ENCODE measurements at places on chromosomes 3 and 15.

DNA sequence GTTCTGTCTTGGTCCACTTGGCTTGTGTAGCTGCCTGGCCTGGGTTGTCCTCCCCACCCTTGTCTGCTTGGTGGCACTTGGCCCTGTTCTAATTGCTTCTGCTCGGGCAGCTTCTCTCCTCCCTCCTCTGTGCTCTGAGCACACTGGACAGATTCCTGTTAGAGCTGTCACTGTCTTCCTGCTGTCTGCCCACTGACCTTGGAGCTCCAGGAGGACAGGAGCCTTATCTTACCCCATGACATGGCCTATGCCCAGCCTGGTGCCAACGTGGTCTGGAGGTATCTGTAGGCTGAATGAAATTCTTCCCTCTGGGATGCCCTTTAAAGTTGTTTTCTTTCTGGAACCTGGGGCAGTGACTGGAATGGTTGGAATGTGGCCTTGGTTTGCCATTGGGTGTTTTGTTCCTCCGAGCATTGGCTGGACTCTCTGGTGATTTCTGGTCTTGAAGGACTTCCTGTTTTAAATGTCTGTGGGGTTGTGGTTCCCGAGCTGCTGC, 94.1 kb downstream of the FAM43A start:
- no peak for DNase-seq

- no peak for DNase-seq
These were observed 29.3 kb upstream of the INSYN1 start for GRCh38 chr15:73782344-73782959.

DNA sequence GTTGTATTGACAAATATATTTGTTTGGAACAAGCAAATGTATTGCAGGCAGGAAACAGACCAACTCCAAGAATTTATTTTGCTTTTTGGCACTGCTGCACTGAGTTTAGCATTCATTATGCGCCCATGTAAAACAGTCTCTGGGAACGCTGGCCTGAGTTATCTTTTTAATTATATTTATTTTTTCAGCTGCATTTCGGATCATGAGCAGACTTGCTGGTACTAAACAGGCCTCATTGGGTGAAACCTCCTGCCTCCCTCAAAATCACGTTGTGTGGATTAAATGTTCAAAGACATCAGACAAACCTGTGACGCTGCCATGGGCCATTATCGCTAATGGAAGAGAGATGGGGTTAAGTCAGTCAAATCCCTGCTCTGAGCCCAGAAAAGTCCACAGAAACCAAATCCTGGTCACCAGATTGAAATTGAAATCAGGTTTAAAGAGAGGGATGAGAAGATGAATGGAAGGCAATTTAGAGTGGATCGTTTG, 511.1 kb upstream of the PROK2 start:
- DNase-seq, result no peak

DNA sequence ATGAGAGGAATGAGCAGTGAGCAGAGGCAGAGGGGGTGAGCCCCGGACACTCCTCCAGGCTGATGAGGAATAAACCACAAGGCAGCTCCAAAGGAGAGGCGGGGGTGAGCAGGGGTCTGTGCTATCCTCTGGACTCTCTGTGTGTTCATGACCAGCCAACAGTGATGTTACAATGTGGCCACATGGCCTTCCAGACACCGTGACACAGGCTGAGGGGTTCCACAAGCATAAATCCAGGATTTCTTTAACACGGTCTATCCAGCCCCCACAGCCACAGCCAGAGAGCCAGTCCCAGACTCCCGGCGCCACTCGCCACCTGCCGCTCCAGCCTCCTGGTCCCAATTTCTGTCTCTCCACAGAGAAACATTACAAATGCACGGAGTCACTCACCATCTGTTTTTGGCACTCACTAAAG, 24.4 kb downstream of the XXYLT1 start:
- DNase-seq, result no peak

GRCh38 chr3:64303881-64304280, 78.6 kb upstream of the PRICKLE2 start:
- no peak for DNase-seq

DNA sequence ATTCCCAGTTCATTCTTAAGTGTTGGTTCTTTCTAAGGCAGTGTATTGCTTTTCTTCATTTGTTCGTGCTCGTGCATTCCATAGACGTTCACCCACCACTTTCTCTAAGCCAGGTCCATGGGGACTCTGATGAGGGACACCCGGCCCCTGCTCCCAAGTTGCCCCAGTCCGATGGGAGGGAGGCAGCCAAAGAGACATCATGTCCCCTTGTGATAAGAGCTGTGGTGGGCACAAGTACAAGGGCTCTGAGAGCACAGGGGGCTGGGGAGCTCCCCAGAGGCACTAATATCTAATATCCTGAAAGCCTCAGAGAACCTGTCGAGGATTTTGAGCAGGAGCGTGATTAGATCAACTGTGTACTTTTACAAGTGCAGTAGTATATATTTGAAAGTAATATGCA, 6.3 kb downstream of the SPSB4 start:
- no peak for DNase-seq

GRCh38 chr15:68818769-68819494, 1.8 kb downstream of the ANP32A start:
- no peak for DNase-seq

- no peak for DNase-seq
These were observed 68.7 kb upstream of the PRR23C start for GRCh38 chr3:139113231-139113992.

DNA sequence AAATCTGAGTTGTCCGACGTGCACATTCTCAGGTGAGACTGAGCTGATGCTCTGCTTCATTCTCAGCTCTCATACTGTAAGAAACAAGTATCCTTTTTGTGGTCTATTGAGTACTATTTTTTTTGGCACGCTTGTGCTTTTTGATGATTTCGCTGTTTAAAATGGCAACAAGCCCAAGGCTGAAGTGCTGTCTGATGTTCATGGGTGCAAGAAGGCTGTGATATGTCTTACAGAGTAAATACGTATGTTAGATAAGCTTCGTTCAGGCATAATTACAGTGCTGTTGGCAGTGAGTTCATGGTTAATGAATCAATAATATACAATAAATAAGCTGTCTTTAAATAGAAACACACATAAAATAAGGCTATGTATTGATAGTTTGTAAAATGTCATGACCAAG, 27.2 kb downstream of the AQR start:
- no peak for DNase-seq

DNA sequence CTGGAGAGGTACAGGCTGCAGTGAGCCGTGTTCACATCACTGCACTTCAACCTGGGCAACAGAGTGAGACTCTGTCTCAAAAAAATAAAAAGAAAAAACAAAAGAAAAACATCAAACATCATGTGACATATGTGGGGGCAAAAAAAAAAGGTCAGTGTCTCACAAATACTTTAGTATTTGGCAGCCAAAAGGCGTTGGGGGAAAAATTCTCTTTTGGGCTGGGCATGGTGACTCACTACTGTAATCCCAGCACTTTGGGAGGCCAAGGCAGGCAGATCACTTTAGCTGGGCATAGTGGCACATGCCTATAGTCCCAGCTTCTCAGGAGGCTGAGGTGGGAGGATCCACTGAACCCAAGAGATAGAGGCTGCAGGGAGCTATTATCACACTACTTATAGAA, 47.6 kb downstream of the TMCC1 start:
- no peak for DNase-seq

DNA sequence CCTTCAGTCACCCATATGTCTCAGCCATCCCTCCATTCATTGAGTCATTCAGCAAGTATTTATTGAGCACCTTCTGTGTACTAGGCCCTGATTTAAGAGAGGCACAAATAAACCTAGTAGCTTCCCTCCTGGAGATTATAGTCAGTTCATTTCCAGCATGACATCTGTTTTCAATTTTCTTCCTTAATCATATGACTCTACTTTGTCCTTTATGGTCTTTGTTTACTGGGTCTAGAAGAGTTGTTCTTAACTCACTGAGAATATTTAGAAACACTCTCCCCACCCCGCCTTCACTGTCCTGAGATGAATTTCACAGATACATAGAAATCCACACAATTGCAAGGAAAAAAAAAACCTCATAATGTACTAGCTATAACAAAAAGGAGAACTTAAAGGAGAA, 44.8 kb upstream of the ADAMTS9 start:
- no peak for DNase-seq

GRCh38 chr15:99507504-99508310, 58.1 kb upstream of the MEF2A start:
- no peak for DNase-seq

DNA sequence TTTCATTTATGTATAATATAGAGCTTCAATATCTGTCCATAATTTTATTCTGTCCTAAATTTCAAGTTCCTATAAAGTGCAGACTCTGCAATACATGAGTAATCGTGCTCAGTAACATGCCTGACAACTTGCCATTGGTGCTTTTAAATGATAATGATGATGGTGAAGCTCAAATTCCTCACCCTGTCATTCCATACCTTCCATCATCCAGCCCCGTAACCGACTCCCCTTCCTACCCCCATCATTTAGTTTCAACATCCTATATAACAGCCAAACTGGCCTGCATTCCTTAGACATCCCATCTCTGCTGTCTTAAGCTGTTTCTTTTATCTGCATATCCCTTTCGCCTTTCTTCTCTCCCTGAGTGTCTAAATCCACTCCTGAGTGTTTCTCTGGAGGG, 67.2 kb upstream of the DLG1 start:
- DNase-seq, result no peak

DNA sequence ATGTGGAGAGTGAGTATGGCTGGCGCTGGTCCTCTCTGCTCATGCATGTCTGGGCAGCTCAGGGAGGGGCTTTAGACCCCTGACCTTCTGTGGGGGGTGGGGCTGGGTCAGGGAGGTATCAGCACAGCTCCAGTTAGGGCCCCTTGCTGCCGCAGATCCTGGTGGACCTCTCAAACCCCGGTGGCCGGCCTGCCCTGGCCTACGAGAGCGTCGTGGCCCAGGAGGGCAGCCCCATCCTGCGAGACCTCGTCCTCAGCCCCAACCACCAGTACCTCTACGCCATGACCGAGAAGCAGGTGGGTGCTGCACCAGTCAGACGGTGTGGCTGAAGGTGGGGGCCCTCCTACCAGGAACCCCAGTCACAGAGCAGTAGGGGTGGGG, 20.2 kb downstream of the PLXNA1 start:
- DNase-seq, result no peak

GRCh38 chr3:113266738-113267137, 55.4 kb downstream of the BOC start:
- no peak for DNase-seq

DNA sequence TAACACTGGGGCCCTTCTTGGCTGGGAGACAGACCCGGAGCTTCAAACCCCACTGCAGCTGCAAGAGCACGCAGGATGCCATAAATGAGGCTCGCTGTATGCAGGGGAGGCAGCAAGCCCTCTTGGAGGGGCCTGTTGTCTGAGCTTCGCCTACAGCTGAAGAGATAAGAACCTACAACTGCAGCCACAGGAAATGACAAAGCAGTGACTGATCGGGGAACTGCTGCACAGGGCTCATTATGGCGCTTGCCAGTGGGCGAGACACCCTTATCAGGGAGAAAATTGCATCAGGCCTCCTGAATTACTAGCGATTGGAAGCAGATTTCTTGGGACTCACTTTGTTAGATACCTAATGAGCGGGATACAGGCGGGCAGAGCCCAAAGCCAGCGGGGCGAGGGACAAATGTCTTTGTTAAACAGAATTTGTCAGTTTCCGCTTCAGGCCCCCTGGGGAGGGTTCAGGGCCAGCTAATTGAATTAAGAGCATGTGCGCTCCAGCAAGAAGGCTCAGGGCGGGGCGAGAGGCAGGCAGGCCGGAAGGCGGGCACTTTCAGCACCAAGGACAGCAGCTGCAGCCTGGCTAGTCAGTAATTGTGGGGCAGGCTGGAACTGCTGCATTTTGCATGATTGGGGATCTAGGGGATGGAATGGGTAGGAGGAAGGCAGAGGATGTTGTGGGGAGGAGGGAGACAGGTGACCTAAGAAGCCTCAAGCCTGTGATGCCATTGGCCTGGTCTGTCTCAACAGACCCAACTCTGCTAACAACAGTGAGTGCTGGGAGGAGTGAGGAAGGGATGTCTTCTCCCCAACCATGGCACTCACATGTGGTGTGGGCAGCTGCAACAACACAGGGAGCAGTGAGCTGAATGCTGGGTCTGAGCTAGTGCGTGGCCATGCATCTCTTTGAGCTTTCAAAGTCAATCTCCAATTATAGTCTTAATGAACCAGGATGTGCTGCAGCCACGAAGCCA, 55.3 kb downstream of the CCDC33 start:
- peak; percentile 78 for DNase-seq

DNA sequence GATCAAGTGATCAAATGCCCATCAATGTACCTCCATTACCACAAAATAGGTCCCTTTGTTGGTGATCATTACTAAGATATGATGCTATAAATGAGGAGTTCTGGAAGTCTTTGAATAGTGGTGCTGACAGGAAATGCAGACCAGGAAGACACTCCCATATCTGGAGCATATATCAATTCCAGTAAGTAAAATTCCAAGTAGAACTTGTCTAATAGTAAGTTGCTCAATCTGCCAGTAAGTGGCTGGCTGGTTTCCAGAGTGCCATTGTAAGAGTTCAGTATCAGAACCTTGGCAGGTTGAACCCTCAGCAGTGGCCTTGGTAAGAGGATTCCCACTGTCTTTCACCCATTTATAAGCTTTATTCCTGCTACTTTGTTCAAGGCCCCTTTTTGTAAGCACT, 379.9 kb upstream of the RBMS3 start:
- DNase-seq, result no peak

DNA sequence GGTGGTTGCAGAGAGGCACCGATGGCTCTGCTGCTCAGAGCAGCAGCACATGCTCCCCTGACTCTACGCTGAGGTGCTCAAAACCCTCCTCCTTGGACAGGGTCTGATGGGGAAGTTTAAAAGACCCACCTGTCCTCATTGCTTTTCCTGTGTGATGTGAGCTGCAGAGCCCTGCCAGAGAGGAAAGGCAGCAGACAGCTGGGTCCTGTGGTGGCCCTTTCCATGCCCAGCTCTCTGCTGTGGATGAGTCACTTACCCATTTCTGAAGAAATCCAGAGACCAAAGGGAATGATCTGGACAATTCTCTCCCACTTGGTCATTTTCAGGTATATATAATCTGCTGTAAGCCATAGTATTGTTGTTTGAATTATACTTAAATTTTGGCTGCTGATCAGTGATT, 121.7 kb downstream of the CHDH start:
- DNase-seq, result no peak

DNA sequence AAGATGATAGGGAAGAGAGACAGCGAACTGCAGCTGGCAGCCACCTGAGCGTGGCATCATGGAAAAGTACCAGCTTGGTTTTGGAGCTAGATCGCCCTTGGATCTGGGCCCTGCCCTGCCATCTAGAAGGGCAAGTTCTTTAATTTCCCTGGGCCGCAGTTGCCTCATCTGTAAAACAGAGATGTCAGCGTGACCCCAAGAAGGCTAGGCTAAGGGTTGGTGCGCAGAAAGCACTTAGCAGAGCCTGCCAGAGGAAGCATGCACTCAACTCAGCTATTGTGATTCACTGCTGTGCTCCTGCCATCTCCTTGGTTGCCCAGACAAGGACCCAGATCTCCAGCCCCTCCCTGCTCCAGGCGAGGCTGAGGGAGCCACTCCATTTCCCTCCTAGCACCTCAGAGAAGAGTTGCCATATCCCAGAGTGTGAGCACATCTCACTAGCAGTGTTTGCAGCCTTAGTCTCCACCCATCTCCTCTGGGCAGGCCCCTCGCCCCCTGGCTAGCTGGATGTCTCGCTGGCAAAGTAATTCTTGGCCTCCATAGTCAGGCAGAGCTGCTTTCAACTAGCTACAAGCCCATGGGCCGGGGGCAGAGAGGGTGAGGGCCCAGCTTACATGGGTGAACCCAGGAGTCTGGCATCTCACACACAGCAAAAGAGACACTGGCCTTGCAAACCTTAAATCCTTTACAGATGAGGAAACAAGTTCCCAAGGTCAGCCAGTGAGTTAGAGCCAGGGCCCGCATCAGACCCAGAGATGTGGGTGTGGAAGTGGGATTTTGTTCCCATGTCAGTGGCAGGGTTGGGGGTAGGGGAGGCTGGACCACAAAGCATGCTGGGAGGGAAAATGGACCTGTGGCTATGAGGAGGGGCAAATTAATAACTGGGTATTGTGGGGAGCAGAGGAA, 280.7 kb upstream of the TLE3 start:
- no peak for DNase-seq

All from stimulated activated CD4-positive, alpha-beta T cell treated with anti-CD3 and anti-CD28 coated beads, Interleukin-15, amount 100 ng/mL, for 48 hours (primary cell).